Activated T-cell treated with anti-CD3 and anti-CD28 coated beads for 24 hours (primary cell): ENCODE measurements at places on chromosomes 11 and 22.

DNA sequence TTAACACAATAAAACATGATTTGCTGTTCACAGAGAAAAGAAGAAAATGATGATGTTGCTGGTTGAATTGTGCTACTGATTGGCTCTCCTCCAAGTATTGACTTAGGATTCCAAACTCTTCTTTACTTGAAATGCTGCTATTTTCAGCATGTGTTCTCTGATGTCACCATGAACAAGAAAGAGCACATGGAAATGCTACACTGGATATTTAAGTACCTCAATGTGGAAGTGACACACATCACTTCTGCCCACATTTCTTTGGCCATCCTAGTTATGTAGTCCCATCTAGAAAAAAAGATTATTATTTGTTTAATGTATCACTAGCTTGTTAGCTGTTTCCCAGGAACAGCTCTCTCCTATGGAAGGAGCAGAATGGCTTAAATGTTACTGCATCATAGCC, 27.2 kb downstream of the OR52B2 start:
- DNase-seq = no peak

DNA sequence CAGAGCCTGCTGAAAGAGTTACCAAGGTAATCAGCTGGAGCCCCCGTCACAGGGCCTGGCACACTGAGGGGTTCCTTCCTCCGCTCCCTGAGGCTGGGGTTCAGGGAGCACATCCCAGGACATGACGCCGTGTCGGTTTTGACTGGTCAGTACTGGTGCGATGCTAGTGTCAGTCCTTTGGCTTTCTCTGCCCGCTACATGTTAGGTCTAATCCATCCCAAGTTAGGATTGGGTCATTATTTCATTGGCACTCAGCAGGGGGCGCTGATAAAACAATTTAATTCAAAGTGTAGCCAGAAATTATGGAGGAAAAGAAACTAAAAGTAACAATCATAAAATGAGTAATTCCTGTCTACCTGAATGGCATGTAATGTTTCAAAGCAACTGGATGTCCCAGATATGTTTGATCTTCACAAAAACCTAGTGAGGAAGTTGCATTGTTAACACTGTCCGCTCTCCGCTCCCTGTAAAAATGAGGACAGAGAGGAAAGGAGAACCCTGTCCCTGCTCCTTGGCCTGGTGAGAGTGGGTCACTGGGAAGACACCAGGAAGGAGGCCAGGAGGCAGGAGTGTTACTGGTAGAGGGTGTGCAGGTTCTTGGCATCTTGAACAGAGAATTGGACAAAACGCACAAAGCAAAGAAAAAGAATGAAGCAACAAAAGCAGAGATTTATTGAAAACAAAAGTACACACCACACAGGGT, 27.1 kb downstream of the TSKU start:
- DNase-seq = peak; percentile 20

GRCh38 chr22:39374191-39374590, 24.4 kb downstream of the SYNGR1 start:
- no peak for DNase-seq

GRCh38 chr22:28597665-28598064, 82.0 kb downstream of the TTC28 start:
- DNase-seq = no peak

DNA sequence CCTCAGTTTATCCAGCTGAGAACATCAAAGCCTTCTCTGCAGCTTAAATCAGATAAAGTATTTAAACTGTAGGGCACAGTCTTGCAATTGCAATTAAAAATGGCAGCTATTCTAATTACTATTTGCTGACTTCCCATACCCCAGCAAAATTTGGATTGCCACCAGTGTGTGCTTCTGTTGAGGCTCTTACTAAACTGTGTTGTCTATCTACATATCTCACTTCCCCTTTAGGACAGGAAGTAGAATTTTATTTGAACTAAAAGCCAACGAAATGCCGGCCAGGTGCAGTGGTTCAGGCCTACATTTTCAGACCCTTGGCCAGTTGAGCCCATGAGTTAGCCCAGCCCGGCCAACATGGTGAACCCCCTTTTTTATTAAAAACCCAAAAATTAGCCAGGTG, 7.1 kb downstream of the SAA4 start:
- DNase-seq = no peak

DNA sequence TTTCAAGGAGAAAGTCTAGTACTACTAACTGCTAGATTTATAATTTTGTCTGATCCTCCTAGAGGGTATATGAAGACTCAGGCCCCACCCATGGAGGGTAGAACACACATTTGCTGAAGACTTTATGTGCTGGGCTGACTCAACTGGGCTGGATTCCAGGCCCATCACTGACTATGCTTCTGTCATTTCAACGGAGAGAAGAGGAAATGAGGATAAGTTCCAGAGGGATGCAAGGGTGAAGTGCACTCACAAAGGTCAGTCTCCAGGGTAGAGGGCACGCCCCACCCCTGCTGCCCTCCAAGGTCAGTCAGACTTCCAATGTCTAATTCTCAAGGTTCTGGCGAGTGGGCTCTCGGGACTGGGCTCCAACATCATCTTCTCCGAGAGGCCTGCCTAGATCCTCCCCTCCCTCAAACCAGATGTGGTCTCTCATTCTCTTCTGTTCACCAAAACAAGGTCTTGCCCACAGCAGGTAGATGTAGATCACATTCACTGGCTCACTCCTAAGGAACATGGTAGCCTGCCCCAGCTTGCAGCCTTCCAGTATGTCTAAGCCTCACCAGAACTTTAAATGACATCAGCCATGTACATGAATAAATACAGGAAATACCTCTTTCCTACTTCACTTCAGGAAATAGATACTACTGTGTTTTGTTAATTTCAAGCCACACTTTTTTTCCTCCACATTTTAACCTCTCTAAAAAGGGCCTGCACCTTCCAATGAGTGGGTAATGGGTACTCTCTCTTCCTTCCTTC, 7.3 kb upstream of the C11orf86 start:
- DNase-seq = no peak

- DNase-seq = no peak
Measured at GRCh38 chr11:61702701-61703312, 22.6 kb downstream of the DAGLA start.

DNA sequence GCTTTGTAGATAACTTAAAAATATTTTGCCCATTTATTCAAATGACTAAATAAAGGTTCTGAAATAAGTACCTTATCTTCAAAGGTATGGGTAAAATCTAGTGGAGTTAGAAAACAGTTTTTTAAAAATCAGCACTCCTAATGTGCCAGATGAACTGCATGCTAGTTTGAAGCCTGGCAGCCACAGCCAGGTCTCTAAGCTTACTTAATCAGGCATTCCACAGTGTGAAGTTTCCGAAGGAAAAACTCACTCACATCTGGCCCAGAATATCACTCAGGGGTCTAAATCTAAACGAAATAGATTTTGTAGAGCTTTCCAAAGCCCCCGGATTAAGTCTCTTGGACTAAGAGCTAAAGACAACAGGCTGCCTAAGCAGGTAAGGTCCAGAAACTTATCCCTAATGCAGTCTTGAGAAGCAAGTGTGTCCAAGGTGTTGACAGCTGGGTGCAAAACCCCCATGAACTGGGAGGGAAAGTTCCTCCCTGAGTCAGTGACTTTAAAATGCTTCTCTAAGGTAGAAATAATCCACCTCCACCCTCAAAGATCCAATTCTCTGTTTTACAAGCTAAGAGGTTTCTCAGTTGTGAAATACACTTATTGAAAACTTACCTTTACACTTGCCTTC, 157.6 kb downstream of the FCHSD2 start:
- DNase-seq = no peak

DNA sequence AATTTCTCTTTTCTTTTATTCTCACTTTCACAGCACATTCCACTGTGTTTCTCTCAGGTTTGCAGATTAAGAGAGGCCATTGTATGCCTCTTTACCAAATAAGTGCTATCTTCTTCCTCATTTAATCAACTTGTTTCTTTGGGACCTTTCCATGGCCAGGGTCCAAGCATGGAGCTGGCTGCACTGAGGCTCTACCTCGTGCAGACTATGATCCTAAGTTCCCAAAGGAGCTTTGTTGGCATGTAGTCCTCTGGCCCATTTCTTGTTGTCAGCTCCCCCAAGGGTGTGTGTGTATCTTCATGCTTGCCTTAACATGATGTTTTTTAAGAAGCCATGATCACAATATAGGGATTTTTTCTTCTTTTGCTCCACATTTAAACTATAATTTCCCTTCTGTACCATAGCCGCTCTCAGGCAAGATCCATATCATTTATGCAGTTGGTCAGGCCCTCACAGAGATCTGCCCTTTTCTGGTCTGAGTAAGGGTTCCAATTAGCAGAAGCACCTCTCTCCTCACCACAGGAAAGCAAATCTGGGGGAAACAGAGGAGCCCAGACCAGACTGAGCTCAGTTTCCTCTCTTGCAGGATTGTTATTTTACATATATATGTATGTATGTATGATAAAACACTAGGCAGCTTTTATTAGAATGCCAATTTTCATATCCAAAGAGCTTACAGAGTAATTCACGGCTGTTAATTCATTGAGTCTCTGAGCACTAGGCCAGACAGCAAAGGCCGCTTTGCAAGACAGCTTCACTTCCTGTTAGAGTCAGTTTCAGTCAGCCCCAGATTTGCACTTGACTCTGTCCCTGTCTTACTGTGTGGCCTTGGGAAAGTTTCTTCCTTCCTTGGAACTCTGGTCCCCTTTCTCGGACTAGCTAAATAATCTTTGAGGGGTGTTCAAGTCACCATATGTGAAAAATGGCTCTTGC, 34.3 kb downstream of the CYB5R2 start:
- DNase-seq = no peak

- DNase-seq = no peak
Measured at GRCh38 chr22:49448526-49448925, 379.1 kb downstream of the BRD1 start.

- no peak for DNase-seq
Measured at GRCh38 chr11:79670882-79671281, 230.1 kb upstream of the TENM4 start.

DNA sequence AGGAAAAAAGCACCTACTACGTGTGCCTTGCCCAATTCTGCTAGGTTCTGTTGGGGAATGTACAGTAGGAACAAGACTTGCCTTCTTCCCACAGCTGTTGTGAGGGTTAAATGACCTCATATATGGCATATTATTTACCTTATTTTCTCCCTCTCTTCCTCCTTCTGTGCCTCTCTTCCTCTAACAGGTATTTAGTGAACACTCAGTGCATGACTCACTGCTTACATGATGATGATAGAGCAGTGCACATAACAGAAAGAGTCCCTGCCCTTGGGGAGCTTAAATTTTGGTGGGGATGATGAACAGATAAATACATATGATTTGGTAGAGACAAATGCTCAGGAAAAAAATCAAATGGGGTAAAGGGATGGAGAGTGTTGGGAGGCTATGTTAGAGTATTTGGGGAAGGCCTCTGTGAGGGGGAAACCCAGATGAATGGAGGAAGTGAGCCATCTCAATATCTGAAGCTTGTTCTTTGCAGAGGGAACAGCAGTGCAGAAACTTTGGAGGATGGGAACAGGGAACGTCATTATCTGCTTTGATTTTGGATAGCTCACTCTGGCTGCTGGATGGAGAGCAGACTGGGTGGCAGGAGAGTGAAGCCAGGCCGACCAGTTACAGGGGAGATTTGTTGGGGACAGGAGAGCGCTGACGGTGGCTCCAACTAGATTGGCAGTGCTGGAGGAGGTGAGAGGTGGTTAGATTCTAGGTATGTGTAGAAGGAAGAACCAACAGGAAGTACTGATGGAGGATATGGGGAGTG, 95.5 kb upstream of the TENM4 start:
- DNase-seq = no peak

GRCh38 chr11:58898106-58898505, 41.2 kb upstream of the GLYATL1 start:
- DNase-seq = no peak

GRCh38 chr11:3879216-3879966, 23.9 kb downstream of the STIM1 start:
- DNase-seq = no peak

GRCh38 chr11:77449060-77449521, 24.8 kb downstream of the PAK1 start:
- no peak for DNase-seq

GRCh38 chr22:19359554-19360299, 68.2 kb upstream of the CLTCL1 start:
- no peak for DNase-seq

DNA sequence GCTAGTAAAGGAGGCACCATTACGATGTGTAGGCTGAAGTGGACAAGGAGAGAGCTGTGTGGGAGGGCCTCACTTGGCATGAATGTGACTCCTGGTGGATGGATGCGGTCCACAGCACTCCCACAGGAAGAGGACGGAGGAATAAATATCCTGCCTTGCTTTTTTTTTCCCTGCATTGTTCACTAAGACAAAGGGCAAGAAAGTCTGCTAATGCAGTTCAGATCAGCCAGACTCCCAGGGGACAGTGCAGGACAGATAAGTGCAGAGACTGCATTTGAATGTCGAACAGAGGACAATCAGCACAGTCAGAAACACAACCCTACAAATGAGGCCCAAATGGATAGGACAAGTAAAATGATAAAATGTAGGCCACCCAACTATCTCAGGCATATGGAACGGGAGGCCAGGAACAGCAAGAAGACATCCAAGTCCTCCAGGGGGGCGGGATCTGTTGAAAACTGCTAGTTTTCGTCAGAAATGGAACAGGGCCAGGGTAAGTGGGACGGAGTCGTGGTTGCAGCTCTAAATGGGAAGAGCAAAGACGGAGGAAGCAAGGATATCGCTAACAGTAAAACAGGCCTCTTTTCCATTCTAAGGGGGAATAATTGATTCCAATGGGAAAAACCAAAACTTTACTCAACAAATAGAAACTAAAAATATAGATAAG, 25.2 kb upstream of the OR8B8 start:
- DNase-seq = no peak

DNA sequence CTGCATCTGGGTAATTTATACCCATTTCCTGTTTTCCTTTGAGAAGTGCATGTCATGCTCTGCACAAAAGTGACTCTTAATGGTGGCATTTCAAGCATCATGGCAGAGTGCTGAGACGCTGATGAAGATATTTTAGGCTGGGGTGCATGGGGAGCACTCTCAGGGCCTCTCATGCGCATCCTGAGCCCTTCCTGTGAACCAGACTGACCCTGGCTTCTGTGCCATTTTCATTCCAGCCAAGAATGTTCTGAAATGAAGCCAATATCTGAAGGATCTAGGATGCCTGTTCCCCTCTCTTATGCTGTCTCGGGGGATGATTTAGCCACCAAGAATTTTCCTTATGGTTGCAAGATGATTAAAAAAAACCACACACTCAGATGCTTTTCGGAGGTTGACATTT, 61.5 kb downstream of the MIAT start:
- DNase-seq = no peak

DNA sequence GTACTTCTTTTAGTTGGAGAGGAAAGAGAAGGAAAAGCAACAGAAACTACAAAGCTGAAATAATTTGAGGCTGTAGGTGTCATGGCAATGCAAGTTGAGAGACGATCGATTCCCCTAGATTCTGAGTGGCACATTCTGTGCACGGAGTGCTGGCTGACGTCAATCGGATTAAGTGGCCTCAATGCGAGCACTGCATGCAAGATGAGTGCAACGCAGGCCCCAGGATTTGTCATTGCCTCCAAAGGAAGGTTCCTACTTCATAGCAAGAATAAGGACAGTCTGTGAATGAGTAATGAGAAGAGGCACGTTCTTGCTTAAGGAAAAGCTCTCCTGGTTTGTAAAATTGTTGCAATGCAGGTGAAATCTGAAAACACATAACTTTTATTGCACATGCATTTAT, 892.4 kb downstream of the KCNA4 start:
- DNase-seq = no peak

- no peak for DNase-seq
Measured at GRCh38 chr11:117839936-117840813, 15.6 kb upstream of the FXYD2 start.

GRCh38 chr22:23388517-23388890, 191.6 kb downstream of the IGLL1 start:
- no peak for DNase-seq

- no peak for DNase-seq
Measured at GRCh38 chr11:118060869-118061268, 16.0 kb upstream of the TMPRSS4 start.

- DNase-seq = no peak
Measured at GRCh38 chr11:2276280-2277007, 6.1 kb upstream of the ASCL2 start.
